Epithelial cell of prostate (primary cell): ENCODE measurements at places on chromosomes 1 and 21.

- no peak for DNase-seq
Measured at GRCh38 chr1:164622068-164622845, 63.3 kb downstream of the PBX1 start.

DNA sequence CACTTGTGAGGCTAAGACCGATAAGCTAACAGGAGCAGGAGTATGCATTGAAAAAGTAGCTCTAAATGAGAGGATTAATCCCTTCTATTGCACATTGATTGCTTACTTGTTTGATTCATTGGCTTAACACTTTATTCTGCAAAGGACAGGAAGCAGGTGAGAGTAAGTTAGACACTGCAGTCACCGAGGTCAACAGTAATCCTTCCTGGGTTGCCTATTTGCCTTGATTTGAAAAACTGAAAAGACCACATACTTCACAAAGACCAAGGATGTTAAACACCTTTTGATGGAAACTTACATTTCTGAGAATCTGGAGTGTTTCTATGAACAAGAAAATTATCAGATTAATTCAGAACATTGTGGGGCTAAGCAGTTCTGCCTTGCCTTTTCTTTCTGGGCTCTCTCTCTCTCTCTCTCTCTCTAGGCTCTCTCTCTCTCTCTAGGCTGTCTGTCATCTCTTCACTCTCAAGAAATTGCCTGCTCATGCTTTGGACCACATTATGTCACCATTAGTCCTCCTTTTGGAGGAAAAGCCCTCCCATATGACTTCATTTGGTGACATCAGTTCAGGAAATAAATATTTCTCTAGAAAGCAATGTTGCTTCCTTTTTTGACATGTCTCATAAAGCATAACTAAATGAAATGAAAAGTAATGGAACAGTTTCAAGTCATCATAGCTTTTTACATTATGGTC is 103.8 kb downstream of the TNFSF18 start:
- no peak for DNase-seq

- no peak for DNase-seq
Measured at GRCh38 chr1:180566026-180566425, 7.3 kb downstream of the OVAAL start.

- no peak for DNase-seq
Measured at GRCh38 chr21:46543306-46543705, 61.6 kb downstream of the S100B start.

DNA sequence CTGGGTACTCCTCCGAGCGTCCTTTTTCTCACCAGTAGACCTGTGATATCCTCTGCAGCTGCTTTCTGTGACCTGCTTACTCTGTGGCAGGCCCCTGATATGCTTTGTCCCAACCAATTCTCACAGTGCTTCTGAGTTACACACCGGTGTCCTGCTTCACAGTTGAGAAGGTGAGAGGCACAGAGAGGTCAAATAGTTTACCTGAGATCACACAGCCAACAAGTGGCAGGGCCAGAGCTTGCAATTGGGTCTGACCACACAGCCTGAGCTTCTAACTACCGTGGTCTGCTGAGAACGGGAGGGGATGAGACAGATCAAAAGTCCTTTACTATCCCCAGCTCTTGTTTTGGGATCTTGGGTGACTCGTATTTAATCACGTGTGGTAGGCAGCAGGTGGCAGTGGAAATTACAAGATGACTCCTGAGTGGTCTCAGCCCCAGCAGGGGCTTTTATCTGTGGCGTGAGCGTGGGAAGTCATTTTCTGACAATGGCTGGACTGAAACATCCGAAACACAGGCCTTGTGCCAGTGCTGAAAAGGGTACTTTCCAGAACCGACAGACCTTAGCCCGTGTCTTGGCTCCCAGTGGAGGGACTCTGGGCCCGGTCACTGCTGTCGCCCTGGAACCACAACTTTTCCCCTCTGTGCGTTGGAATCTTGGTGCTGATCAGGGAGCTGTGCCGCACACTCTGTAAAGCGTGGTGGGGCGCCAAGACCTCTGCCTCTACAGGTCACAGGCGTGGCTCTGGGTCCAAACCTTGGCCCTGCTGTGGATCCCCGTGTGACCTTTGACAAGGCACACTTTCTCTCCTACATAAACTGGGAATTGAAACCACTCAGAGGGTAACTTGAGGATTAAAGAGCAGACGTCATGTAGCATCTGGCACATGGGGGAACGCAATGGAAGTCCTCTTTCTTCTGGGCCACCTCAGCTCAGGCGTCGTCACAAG is 11.9 kb downstream of the THEMIS2 start:
- DNase-seq: no peak

GRCh38 chr21:16587681-16588375 is 858.0 kb downstream of the USP25 start:
- DNase-seq: peak; percentile 46

GRCh38 chr21:14480411-14481031 is 65.6 kb downstream of the SAMSN1 start:
- no peak for DNase-seq
